ENCODE measurements at places on chromosomes 4 and X.

DNA sequence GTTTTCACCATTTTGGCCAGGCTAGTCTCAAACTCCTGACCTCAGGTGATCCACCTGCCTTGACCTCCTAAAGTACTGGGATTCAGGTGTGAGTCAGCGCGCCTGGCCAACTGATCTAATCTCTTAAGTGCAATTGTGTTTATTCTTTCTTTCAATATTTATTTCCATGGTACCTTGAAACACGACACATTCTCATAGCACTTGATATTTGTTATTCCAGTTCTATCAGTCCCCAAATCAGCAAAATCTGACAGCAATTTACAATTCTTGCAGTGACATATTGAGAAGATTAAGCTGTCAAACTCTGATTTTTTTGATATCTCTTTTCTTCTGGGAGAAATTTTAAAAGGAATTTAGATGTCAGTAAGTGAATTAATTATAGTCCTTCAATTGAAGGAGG lies 218.1 kb upstream of the FAT4 start:
- DNase-seq = no peak

- DNase-seq = no peak
Observed at GRCh38 chr4:98642991-98643426, 15.4 kb downstream of the TSPAN5 start.

DNA sequence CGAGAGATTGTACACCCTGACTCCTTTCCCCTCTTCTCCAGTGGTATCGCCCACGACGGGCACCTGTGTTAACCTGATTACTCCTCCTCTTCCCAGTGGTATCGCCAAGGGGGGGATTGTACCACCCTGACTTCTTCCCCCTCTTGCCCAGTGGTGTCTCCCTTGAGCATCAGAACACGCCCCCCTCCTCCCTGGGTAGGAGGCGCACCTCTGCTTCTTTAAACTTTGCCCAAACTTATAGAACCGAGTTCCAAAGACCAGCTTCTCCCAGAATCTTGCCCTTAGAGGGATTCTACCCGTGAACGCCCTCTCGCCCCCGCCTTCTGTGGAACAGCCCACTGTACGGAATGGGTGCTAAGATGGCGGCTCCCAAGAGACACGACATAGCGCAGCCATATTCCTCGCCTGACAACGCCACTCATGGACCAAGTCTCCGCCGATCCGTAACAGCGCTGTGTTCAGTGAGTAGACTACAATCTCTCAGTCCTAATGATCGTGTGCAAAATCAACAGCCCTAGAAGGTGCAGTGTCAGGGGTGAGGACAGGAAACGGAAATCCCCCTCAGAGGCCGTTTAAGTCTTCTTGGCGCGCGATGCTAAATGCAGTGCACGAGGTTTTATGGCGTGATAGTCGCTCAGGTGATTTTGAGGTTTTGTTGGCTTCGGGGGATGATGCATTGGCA lies 4.2 kb upstream of the ZNF157 start:
- peak; percentile 61 for DNase-seq

DNA sequence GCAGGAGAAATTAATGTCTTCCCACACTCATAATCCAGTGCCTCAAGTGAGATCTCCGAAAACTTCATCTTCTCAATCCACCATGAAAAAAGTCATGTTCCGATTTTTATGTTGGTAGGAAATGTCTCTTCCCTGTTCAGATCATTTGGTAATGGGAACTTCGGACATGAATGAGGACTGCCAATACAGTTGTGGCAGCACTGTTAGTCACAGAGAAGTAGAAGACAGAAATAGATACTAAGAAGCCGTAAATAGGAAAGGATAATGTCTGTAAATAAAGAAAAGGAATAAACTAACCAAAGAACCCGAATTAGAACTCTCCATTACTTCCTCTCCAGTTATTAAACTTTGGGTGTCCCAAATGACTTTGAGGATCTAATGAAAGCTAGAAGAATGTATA lies 69.6 kb downstream of the DDX60L start:
- DNase-seq = no peak

- no peak for DNase-seq
Observed at GRCh38 chrX:92232182-92232581, 453.0 kb downstream of the PCDH11X start.

GRCh38 chrX:102745857-102746584 lies 25.5 kb downstream of the GPRASP3 start:
- DNase-seq = no peak

GRCh38 chr4:17758485-17758884 lies 22.9 kb downstream of the FAM184B start:
- DNase-seq = no peak

DNA sequence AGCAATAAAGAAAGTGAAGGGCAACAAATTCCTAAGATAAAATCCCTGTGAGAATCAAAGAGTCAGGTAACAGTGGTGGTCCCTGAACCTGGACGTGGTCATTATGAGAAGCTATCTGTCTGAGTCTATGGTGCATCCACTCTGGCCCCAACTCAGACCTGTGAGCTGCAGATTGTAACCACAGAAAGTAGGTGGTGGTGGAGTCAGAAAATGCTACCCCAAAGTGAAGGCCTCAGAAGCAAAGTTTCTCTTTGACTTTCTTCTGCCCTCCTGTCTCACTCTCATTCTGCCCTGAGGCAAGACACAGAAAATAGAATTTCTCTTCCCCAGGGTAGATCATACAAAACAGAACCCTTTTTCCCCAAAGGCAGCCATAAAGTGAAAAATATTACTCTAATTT lies 84.1 kb upstream of the NEIL3 start:
- no peak for DNase-seq

GRCh38 chr4:37243051-37243450 lies 1.5 kb upstream of the NWD2 start:
- peak; percentile 25 for DNase-seq

GRCh38 chr4:88614058-88614457 lies 21.8 kb downstream of the HERC3 start:
- DNase-seq = no peak

- no peak for DNase-seq
Observed at GRCh38 chr4:10180927-10181744, 64.5 kb upstream of the WDR1 start.

DNA sequence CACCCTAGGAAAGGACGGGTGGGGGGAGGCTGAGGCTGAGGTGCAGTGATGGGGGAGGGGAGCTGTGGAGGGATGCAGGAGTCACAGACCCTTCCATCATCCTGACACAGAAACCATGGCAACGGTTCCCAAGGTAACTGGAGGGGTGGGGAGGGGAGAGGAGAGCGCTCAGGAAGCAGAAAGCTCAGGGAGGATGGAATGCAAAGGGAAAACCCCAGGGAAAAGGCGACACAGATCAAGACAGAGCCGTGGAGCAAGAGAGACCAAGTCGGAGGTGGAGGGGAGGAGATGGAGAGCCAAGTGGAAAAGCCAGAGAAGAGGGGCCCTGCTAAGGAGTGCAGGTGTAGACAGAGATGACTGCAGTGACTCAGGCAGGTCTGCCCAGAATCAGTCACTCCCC lies 14.5 kb downstream of the L1CAM start:
- DNase-seq = no peak

DNA sequence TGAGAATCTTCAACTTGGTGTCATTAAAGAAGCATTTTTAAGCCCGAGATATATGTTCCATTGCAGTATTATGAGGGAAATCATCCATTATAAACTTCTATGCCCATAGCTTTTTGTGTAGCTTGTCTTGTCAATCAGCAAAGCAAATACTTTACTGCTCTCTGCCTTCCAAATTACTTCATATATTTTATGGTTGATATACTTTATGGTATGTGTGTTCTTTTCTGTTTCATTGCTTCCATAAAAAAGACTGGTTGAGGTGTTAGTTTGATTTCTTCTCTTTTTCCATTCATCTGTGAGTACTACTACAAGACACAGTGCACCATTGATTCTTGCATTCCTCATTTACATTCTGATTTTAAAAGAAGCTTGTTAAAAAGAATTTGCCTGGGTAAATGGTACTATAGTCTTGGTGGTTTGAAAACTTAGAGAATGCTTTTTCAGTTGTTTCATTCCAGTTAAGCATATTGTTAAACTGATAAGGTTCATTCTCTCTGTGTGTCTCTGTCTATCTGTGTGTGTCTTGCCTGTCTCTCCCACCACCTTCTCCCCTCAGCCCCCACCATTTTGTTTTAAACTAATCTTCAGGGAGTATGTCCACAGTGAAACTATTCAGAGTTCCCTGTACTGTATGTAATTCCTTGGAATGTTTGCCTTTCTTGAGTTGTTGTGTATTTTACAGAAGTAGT lies 27.1 kb downstream of the STAG2 start:
- no peak for DNase-seq

DNA sequence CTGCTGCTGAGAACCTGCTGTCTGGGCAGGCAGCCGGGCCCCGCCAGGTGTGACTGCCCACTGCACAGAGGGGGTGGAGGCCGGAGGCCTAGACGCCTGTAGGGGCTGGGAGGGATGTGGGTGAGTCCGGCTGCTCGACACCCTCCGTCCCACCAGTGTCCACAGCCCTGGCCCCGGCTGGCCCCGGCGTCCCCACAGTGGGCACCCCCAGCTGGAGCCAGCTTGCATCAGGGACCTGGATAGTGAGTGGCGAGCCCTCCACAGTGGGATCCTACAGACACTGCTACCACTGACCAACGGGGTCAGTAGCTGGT lies 34.7 kb upstream of the SPON2 start:
- DNase-seq = no peak

GRCh38 chrX:132214518-132214917 lies 4.7 kb downstream of the RAP2C start:
- DNase-seq = no peak

DNA sequence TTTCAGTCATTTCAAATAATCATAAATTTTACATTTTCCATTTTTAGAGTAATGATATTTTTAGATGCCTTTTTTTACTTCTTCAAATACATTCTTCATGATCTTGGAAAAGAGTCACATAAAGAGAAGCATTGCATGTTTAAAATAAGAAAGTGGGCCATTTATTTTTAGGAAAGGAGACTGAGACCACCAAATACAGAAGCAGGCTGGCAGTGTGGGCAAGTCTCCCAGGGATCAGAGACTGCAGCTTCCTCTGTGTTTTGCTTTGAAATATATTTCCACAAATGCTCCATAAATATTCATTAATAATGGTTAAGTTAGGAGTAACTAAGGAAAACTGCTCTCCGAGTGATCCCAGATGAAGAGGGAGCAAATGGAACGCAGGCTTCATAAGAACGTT lies 276.7 kb downstream of the DCTD start:
- no peak for DNase-seq

- DNase-seq = no peak
Observed at GRCh38 chrX:37755025-37755424, 24.8 kb upstream of the CYBB start.

GRCh38 chrX:141415889-141416288 lies 168.6 kb downstream of the SPANXA1 start:
- DNase-seq = no peak

DNA sequence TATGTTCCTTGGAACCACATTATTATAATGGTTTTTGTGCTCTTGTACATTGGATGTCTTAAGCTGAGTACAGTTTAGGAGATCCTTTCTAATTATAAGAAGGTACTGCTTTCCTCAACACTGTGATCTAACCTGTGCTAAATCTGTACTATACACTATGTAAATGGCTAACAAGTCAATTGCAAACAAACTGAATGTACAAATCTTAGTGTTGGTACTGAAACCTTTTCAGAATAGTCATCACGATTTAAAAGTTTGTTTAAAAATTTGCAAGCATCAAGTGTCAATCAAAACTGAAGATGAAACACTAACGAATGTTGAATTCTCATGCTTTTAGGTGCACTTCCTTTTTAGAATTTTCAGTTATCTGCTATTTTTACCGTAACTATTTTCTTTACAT lies 2090.4 kb upstream of the TENM3 start:
- DNase-seq = no peak

- DNase-seq = no peak
Observed at GRCh38 chr4:7120341-7120740, 52.5 kb upstream of the GRPEL1 start.

DNA sequence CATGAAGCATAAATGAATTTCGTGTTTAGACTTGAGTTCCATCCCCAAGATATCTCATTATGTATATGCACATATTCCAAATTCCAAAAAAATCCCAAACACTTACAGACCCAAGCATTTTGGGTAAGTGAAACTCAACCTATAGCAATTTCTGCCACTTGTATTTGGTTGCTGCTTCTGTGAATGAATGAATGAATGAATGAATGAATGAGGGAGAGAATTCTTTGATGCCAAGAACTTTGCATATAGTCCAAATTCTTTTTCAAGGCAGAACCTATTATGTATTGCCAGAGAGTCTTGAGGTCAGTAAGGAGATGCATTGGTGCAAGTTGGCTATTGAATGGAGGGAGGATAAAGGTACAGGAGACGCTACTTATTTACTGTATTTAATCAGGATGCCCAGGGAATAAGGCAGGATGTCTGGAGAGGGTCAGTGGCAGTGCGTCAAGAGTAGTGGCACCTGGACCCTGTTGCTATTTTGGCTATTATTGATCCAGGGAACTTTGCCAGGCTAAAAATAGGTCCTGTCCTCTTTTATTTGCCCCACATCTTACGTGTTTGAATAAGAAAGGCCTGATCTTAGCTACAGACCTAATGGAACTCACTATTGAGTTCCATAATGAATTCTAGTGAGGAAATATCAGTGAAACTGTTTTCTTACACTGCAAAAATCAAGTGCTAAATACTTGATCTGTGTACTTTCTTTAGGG lies 33.9 kb downstream of the ANAPC4 start:
- DNase-seq = no peak

DNA sequence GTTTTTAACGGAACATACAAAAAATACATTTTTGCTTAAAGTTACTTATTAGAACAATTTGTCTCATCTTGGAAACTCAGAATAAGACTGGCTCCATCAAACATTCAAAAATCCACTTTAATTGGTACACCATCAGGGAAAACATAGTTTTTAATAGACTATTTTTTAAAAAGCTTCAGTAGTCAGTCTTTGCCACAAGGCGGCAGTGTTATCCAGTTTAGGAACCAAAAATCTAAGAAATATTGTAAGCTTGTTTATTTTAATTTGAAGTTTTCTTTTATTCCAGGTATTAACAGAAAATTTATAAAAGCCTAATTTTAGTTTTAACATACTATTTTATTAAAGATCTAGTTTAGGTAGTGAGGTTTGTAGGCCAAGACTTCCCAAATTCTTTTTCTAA lies 107.7 kb downstream of the APOOL start:
- DNase-seq = no peak

GRCh38 chr4:71713611-71714203 lies 70.2 kb downstream of the GC start:
- DNase-seq = no peak

DNA sequence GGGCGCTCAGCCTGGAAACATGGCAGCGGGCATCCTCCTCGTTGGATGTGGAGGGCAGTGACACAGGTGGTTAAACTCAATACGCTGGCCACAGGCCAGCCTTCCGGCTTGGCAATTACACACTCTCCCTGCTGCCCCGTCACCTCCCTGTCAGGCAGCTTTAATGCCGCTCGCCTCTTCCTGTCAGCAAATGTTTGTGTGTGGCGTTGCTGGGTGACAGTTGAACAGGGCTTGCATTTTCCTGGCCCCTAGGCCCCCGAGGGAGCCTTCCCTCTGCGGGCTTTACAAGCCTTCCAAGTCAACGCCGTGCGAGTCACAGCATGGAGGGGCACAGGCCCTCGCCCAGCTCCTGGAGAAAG lies 620.0 kb downstream of the BCOR start:
- DNase-seq = no peak

DNA sequence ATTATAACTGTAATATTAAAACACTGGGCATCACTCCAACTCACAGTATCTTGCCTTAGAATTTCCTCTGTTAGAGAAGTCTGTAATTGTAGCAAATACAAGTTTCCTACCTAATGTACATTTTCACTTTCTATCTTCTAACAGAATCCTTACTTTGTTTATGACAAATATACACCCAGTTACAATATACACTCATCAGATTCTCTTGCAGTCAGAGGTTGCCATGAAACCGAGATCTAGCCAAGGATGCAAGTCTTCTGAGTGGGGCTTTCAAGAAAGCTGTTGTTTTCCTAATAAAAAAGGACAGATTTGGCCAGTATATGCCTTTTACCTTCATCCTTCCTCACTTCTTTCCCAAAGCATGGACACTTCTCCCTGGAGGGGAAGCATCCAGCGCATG lies 228.9 kb downstream of the SCFD2 start:
- DNase-seq = no peak

Data from amygdala (tissue), 56 donors.